ENCODE measurements at places on chromosomes 2 and 18.

GRCh38 chr2:126883666-126884040, 15.0 kb upstream of the TEX51 start:
- no peaks in the 10 kb centered on the region for H3K36me3 ChIP-seq
- DNase-seq, result no peak
- H3K27ac ChIP-seq, result no peak overlapping the region
- H3K27me3 ChIP-seq, result peaks cover 16% of the 10 kb centered on the region

- DNase-seq, result no peak
- no peaks in the 10 kb centered on the region for H3K36me3 ChIP-seq
- no peaks in the 10 kb centered on the region for H3K4me1 ChIP-seq
- H3K4me3 ChIP-seq, result no peak overlapping the region
- no peaks in the 10 kb centered on the region for H3K27me3 ChIP-seq
Observed at GRCh38 chr18:32899819-32900218, 127.0 kb upstream of the KLHL14 start.

- no peak for DNase-seq
- H3K27ac ChIP-seq, result no peak overlapping the region
- H3K4me1 ChIP-seq, result no peaks in the 10 kb centered on the region
- H3K4me3 ChIP-seq, result no peak overlapping the region
- H3K36me3 ChIP-seq, result no peaks in the 10 kb centered on the region
Observed at GRCh38 chr2:3911882-3912455, 208.6 kb downstream of the DCDC2C start.

DNA sequence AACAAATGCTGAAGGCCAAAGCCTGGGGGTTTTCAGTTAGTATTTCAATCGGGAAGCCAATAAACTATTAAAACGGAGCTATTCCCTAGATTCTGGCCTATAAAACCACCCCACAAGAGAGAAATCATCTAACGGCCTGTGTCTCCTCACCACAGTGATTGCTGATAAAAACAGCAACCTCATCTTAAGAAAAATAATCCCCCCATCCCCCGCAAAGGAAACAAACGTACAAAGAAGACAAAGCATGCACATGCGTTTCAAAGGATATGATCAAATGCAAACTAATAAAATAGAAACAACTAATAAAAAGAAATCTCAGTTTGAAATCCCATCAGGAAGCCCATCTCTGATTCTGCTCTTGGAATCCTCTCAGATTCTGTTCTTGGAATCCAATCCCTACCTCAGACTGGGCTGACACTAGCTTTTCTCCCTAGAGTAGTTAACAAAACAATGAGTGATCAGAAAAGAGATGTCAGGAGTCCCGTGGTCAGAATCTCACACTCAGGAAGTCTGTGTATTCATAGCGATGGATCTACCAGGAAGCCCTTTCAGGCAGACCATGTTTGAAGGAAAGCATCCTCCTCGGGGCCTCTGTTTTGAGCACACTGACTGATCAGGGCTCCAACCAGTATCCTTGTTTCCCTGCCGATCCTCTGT, 150.7 kb downstream of the THADA start:
- H3K36me3 ChIP-seq, result peaks cover 7% of the 10 kb centered on the region
- DNase-seq, result no peak
- no peaks in the 10 kb centered on the region for H3K27me3 ChIP-seq
- no peak overlapping the region for H3K27ac ChIP-seq

DNA sequence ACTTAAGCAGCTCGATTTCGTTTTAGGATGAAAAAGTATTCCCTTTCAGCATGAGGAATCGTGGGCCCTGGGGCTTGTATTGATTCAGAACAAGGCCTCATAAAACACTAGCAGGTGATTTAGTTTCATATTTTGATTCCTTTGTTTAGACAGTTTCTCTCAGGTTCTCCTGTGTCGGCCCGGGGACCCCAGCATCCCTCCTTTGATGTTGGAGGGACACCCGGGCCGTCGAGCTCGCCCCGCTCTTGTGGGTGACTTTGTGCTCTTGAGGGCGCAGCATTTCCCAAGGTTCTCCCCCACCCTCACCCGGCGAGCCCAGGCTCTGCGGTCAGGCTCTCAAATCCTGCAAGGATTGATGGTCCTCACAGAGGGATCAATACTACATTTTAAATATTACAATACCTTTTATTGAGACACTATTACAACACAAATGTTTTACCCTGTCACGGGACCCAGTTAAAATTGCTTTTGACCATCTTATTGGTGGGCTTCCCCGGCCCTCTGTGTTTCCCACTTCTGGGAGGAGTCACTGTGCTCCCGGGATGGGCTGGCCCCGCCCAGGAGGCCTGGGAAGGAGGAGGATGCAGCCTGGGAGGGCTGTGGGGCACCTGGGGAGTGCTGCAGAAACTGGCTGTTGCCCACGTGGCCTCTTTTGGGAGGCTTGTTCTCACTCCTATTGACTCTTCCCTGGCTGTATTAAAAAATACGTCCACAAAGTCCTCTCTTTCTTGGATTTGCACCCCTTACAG, 222.6 kb downstream of the INSIG2 start:
- H3K4me1 ChIP-seq, result peaks cover 15% of the 10 kb centered on the region
- DNase-seq, result peak; percentile 48
- H3K36me3 ChIP-seq, result no peaks in the 10 kb centered on the region

- H3K27ac ChIP-seq, result no peak overlapping the region
- no peak overlapping the region for H3K4me3 ChIP-seq
- H3K27me3 ChIP-seq, result no peaks in the 10 kb centered on the region
- H3K4me1 ChIP-seq, result no peaks in the 10 kb centered on the region
Observed at GRCh38 chr2:121919803-121920202, 164.4 kb downstream of the TSN start.

- no peaks in the 10 kb centered on the region for H3K36me3 ChIP-seq
- H3K4me1 ChIP-seq, result peaks cover 42% of the 10 kb centered on the region
- peak overlapping the region; percentile 91 for H3K27ac ChIP-seq
- peak; percentile 26 for DNase-seq
- H3K4me3 ChIP-seq, result no peak overlapping the region
Observed at GRCh38 chr2:239227661-239228371, 173.0 kb downstream of the HDAC4 start.

DNA sequence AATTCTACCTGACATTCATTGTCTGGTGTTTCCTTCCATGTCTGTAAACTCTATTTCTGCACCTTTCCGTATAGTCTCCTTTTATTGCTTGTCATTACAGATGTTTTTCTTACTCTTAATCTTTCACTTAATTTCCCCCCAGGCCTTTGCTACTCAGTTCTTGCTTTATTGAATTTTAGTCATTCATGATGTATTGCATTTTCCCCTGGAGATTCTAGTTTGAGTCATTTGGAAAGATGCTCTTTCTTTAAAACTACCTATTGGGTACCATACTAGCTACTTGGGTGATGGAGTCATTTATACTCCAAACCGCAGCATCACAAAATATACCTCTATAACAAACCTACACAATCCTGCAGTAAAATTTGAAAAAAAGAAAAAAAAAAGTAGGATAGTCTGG, 27.2 kb upstream of the LPIN2 start:
- no peaks in the 10 kb centered on the region for H3K36me3 ChIP-seq
- H3K27me3 ChIP-seq, result no peaks in the 10 kb centered on the region
- no peak overlapping the region for H3K4me3 ChIP-seq
- H3K27ac ChIP-seq, result no peak overlapping the region
- peaks cover 17% of the 10 kb centered on the region for H3K4me1 ChIP-seq
- no peak for DNase-seq

- peaks cover 13% of the 10 kb centered on the region for H3K36me3 ChIP-seq
- no peak overlapping the region for H3K27ac ChIP-seq
- H3K4me1 ChIP-seq, result no peaks in the 10 kb centered on the region
- no peaks in the 10 kb centered on the region for H3K27me3 ChIP-seq
Observed at GRCh38 chr18:80126797-80127196, 17.7 kb downstream of the ADNP2 start.

- H3K4me1 ChIP-seq, result no peaks in the 10 kb centered on the region
- H3K27me3 ChIP-seq, result no peaks in the 10 kb centered on the region
- no peaks in the 10 kb centered on the region for H3K36me3 ChIP-seq
- H3K27ac ChIP-seq, result no peak overlapping the region
- H3K4me3 ChIP-seq, result no peak overlapping the region
Observed at GRCh38 chr2:209976698-209977385, 25.6 kb upstream of the RPE start.

DNA sequence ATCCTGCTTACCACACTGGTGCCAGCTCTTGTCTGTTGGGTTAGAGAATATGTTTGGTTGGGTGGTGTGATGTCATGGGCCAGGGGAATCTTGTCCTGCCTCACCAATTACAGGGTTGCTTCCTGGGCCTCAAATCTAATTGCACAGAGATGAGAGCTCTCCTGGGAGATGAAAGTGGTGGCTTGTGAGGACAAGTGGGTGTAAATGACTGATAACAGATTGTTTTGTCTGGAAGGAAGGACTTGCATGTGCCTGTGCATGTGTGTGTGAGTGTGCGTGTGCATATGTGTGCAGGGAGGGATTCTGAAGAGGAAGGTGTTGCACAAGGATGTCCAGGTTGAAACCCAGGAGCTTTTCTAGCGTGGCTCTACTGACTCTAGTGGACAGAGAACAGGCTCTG, 271.9 kb downstream of the LOXHD1 start:
- no peak overlapping the region for H3K27ac ChIP-seq
- H3K27me3 ChIP-seq, result no peaks in the 10 kb centered on the region

- no peak for DNase-seq
- H3K36me3 ChIP-seq, result no peaks in the 10 kb centered on the region
- no peak overlapping the region for H3K4me3 ChIP-seq
- H3K27me3 ChIP-seq, result no peaks in the 10 kb centered on the region
- peak overlapping the region; percentile 46 for H3K27ac ChIP-seq
Observed at GRCh38 chr2:241282555-241282954, 32.9 kb downstream of the HDLBP start.
